ENCODE measurements at places on chromosomes 12 and 14. TPM values are rescaled to one million over a fixed set of nuclear protein-coding genes. Genes with fewer than 3 reads are reported as not detected.

Gene OVCH1
- 0.03 TPM for polyA plus RNA-seq

Gene TDRD9
- polyA plus RNA-seq, result 11.8 TPM

Gene BEST3
- polyA plus RNA-seq, result not detected

Gene TMEM233
- polyA plus RNA-seq, result not detected

DNA sequence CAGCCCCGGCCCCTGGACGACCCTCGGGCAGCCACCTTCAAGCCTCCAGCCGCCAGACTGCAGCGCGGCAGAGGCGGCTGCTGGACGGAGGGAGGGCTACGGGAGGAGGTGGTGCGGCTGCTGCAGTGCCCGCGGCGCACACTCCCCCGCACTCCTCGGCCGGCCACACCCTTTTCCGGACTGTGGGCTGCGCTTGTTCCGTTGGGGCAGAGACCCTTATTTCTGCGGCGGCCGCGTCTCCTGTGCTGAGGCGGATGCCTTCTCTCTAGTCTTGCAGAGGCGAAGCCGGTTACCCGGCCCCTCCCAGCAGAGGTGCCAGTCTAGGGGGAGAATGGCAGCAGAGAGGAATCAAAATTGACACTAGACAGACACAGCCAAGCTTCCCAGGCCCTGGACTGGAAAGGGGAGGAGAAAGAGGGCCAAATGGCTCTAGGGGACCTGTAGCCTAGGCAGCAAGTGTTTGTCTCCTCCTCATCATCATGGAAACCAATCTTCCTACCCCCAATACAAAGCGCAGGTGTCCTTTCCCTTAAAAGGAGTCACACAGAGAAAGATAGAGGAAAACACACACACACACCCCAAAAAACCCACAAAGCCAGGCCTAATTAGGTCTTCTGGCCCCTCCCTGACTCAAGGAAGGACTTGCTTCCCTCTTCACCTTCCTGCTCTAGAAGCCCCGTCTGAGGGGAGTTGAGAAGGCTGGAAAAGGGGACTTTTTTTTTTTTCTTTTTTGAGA, 1.3 kb downstream of the ESYT1 start:
- DNase-seq, result no peak

DNA sequence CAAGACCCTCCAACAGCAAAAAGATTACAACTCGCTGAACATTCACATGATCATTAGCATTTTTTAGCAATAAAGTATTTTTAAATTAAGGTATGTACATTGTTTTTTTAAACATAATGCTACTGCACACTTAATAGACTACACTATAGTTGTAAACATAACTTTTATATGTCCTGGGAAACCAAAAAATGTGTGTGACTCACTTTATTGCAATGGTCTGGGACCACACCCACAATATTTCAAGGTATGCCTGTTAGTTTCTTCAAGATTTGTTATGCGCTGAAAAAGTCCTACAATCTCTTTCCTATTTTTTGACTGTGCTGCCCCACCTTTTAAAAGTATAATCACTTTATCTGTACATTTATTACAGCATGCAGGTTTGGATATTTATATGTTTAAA, 30.4 kb upstream of the PCNX4 start:
- DNase-seq, result no peak
